ENCODE measurements at places on chromosomes 4 and X.

DNA sequence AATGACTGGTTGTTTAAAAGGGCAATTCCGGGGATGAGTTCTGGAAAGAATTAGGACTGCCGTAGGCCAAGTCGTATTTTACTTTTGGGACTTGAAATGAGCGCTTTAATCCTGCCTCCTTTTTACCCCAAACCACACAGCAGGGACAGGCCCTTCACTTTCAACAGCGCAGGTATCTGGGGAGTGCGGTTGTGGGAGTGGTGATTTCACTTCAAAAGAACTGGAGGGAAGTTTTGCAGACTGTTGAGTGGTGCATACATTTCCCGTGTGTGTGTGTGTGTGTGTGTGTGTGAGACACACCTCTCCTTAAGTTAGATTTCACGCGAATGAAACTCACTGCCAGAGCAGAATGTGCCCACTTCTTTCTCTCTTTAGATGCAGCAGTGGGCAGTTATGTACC is 2.8 kb downstream of the NHS start:
- no peak for DNase-seq

- no peak for DNase-seq
These were observed 116.0 kb downstream of the COX7B2 start for GRCh38 chr4:46793036-46793435.

GRCh38 chr4:7487998-7488671 is 53.4 kb upstream of the PSAPL1 start:
- DNase-seq, result no peak

DNA sequence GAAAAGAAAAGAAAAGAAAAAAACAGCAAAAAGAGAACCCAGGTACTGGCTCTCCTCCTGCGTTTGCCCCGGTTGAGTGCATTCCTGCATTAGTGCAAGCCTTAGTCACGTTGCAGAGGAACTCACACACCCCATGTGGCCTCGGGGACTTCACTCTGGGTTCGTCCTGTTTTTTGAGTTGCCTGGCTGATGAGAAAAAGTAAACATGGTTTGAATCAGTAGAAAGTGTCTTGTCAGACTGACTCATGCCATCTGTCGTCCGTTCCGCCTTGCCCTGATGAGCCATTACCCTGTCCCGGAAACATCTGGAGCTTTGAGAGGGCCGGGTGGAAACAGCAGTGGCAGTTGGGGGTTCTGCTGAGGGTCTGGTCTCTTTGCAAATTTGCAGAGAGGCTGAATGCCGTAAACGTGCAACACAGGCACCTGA is 16.3 kb downstream of the CD99 start:
- DNase-seq, result peak; percentile 72

- DNase-seq, result no peak
These were observed 1535.8 kb upstream of the PCDH10 start for GRCh38 chr4:131613086-131613823.

GRCh38 chrX:15242899-15243555 is 26.9 kb downstream of the ASB9 start:
- DNase-seq, result peak; percentile 45

DNA sequence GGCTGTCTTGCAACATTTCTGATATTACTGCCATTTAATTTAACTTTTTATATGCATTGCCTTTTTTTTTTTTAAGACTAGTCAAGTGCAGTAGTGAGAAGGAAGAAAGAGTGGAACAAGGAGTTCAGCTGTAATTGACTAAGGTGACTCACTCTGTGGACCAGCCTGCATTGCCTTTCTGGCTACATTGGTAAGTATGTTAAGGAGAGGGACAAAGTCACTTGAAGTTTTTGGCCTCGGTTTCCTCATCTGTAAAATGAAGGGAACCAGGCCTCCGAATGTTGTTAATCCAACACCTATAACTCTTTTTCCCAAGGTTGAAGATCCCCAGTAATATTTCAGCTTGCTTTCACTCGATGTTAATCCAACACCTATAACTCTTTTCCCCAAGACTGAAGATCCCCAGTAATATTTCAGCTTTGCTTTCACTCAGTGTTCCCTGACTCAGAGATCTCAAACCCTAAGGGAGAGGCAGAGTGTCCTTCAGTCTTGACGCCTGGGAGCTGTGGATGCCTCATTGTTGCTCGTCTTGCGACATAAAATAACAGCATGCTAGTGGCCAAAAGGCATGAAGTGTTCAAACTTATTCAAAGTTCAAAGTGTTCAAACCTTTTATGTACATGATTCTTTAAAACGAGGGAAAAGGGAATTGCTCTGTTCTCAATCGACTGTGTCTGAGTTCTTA is 102.0 kb downstream of the SORBS2 start:
- no peak for DNase-seq

DNA sequence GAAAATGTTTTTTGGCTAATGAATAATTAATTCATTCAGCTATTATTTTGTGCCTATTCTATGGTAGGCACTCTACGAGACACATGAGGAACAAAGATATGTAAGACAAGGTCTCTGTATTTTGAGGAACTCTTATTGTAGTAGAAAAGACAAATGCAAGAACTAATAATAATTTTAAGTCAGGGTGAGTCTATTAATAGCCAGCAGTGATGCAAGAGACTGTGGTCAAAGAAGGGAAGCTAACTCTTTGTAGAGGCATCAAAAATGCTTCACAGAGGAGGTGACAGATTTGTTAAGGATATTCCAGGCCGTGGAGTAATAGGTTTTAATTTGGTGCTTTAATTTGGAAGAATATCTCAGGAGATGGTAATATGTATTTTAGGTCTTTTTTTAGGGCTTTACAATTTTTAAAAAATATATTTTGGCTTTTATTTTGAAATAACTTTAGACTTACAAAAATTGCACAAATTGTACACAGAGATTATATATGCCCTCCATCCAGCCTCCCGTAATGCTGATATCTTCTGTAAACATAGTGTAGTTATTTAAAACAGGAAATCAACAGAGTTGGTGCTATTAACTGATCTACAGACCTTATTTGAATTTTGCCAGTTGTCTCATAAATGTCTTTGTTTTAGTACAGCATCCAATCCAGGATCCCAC is 48.1 kb downstream of the DCLK2 start:
- DNase-seq, result no peak

- DNase-seq, result no peak
These were observed 1740.8 kb downstream of the PCDH7 start for GRCh38 chr4:32460972-32461371.

DNA sequence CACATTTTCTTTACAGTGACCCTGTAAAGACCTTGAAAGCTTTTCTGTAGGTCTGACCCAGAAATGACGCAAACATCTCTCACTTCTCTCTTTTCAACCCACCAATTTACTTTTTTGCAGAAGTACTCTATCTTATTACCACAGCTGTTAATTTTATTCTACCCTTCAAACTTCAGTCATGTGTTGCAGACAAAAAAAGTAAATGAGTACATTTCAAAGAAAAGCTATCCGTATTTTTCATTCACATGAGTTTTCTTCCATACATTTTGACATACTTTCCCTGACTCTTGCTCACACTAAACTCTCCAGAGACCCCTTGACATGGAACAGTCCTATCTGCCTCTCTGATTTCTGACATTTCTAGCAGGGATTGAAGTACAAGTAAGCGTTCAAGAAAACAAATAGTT is 51.7 kb downstream of the SLC7A11 start:
- DNase-seq, result peak; percentile 10

DNA sequence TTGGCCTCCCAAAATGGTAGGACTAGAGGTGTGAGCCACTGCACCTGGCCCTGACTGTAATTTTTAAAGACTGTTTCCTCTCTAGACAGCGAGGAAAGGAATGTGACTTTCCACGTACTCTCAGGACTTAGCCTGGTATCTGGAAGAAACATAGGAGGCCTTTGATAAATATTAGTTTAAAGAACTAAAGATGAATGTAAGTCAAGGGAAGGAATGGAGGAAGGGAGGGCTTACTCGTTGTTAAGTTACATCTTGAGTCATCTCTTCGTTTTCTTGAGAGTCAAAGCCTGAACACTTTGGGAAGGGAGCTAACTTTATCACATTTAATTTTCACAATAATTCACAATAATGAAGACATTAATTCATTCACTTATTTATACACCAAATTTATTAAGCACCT is 7.2 kb upstream of the LNX1 start:
- no peak for DNase-seq

GRCh38 chr4:38128478-38129459 is 168.6 kb downstream of the PTTG2 start:
- no peak for DNase-seq

DNA sequence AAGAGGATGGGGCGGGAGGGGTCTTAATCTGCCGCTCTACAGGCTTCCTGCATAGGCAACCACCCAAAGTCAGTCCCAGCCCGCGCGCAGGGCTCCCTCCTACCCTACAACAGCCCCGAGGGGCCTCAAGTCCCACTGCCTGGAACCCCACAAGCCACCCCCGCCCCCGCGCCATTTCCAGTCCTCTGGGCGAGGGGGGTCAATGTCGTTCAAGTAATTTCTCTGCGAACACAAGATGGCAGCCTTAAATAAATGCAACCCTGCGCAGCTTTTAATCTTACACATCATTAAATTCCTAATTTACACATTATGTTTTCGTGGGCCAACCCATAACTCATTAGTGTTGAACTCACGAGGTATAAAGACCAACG is 92.9 kb downstream of the BCOR start:
- no peak for DNase-seq

GRCh38 chr4:37631551-37631950 is 54.6 kb downstream of the RELL1 start:
- DNase-seq, result no peak

DNA sequence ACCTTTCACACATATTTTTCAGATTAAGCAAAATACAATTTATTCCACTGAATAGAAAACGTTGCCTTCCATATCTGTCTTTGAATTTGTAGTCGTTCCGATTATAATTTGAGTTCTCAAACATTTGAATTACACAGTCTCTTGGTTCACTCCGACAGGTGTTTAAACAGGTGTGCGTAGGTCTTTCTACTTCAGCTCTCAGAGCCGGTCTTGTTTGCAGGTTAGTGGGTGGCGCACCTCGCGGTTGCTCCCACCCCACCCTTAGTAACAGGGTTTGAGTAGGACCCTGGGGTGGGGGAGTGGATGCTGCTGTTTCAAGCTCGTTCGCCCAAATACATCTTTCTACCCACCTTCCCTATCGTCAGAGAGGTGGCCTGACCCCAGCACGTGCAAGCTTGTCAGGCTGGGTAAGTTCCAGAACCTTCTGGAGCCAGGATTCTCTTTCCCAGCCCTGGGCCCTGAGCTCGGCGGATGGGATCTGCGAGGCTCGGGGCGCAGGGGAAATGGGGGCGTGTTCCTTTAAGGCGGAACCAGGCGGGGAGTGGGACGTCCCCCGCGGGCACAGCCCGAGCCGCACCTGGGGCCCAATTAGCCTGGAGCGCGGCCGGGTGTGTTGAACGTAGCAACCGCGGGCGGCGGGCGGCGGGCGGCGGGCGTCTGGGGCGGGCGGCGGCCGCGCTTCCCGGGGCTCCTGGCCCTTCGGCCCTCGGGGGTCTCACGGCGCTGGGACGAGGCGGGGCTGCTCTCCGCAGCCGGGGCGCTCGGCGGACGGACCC is at the start of gene FAM149A:
FAM149A (plus strand) TSS at position 591 of the 776 bp plus-strand sequence.
- DNase-seq, result no peak

DNA sequence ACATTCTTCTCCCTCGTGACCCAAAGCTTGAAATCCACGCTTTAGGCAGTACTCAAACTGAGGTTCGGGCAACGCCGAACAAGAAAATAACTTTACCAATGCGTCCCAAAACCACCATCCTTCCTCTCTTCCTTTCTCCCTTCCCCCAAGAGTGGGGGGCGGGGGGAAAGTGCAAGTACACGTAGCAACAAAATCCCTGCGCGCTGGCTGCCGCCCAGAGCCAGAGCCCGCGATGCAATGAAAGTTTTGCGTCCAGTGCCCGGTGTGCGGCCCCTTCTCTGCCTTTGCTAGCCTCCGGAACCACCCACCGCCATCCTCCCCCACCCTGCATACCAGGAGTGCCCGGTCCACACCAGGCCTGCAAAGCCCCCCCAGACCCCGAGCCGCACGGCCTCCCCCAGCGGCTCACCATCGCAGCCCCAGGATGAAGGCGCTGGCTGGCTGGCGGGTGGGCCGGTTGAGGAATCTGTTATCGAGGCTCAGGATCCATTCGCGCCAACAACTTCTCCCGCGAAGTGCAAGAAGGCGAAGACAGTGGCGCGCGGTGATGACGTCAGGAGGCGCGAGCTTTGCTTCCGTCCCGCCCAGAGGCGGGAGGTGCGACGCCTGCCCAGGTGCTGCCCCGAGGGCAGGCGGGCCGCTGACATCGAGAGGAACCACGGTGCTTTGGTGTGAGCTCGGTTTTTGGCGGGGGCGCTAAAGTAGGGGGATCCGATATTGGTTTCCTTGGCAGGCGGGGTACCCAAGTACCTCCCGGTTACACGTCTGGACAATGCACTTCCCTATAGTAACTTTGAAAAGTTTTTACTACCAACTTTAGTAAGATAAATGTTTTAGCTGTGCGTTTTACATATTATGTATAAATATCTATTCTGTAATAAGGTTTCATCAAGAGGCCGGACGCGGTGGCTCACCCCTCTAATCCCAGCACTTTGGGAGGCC is at the start of gene RFC1:
RFC1 (minus strand) TSS at position 533 of the 942 bp plus-strand sequence; CDS start at position 412, 121 bp downstream.
- peak; percentile 93 for DNase-seq

DNA sequence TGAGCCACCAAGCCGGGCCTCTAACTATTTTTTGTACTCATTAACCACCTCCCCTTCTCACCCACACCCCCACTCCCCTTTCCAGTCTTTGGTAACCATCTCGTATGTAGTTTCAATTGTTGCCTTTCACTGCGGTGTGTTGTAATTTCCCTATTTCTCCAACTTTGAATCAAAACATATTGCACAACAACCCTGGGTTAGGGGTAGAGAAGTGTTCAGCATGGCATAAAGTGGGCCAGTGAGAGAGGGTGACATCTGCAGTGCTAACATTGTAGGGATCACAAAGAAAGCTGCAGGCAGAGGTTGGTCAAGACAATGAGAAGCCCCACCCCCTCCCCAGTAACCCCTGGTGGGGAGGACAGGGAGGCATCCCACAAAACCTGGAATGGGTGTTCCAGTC is 92.7 kb downstream of the SPATA18 start:
- no peak for DNase-seq

DNA sequence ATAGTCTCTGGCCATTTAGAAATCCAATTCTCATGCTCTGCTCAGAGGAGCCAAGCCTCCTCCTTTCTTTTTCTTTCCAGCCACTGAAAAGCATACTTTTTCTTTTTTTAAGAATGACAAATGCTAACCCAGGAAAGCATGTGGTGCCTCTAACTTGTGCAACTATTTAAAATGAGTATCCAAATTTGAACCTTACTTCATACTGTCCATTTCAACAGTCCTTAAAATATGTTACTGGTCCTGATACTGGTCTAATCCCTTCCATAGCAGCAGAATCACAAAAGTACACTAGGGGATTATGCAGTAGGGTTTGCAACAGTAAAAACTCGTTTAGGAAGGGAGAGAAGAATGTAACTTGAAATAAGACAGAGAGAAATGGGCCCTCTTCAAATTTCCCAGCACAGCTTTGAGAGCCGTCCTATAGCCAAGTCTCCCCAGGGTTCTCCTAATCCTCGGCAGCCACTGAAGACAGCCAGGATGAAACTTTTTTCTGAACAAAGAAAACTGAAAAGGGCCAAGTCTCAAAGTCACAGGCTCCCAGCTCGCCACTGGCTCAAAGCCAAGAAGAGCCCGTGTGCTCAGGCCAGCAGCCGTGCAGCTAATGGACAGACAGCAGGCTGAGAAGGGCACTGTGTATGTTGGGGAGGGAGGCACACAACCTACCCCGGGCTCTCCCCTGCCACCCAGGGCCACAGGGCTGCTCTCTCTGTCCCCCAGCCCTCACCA is 39.5 kb downstream of the GPC4 start:
- no peak for DNase-seq
